ENCODE measurements at places on chromosomes 5 and 9. TPM values are rescaled to one million over a fixed set of nuclear protein-coding genes. Genes with fewer than 3 reads are reported as not detected.

DNA sequence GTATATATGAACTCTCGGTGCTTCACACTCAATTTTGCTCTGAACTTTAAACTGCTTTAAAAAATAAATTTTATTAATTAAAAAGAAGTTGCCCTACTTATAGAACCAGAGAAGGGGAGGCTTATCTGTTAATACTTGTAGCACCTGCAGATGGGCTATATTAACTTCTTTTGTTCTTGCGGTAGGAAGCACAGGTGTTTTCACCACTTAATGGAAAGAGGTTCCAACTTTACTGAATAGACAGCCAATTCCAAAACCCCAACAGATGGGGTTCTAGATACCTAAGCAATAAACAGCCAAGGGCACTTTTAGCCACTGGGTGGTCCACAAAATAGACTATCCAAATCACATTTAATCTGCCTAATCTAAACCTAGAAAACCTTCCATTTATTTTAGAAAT, 65.4 kb downstream of the SSBP2 start:
- no peak for DNase-seq

DNA sequence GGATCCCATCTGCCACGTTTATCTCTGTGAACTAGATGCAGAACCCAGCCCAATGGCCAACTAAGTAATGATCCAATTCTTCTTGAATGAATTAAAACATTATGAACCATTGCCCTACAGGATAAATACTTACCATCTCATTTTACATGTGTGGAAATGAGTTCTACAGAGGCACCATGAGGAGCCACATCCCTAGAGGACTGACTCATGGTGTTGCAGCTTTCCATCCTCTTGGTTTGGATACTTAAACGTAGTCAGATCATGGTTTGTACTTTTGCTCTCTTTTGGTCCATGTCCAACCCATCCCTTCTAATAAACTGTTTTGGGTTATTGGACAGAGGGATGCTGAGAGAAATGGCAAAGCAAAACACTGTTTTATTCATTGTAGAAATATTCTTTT, 484.8 kb downstream of the EBF1 start:
- no peak for DNase-seq

DNA sequence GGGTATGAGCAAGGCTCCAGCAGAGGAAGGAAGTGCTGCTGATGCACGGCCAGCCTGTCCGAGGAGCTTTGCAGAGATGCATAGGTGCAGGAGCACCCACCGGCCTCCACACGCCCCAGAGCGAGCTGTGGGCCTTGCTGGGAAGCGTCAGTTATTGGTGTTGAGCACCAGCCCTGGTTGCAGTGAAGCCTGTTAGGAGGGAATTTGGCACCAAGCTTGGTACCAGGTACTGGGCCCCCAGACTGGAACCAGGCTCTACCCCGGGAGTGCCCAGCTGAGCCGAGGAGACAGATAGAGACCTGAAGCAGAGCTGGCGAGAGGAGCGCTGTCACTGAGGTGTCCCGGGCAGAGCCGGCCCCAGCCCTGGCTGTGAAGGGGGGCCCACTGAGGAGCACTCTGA, 5.2 kb downstream of the TCF7 start:
- DNase-seq, result no peak

DNA sequence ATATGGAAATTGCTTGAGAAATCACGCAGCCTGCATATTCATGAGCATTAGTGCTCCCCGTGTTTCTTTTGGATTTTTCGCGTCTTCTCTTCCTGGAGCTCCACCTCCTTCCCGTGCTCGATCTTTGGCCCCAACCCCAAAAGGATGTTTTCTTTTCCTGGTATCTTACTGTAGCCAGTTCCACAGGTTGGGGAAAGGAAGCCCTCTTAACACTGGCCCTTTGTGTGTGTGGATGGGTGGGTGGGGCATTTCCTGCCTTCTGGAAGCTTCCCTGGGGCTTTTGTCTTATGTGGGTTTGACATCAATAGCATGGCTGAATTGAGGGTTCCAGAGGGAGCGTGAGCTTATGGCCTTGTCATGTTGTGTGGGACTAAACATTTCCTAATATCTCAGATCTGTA, 21.9 kb downstream of the STXBP1 start:
- DNase-seq, result no peak

Gene NRARP
- total RNA-seq, result 3.5 TPM

Gene RMRP
- total RNA-seq, result 3,787 TPM

Gene HRCT1
- 1.8 TPM for total RNA-seq

- no peak for DNase-seq
Observed at GRCh38 chr5:157900644-157901043, 41.7 kb upstream of the CLINT1 start.

Gene FOXI1
- total RNA-seq, result not detected

- DNase-seq, result no peak
Observed at GRCh38 chr5:77031891-77032290, 1.7 kb downstream of the AGGF1 start.

Gene NDUFAF2
- 44.1 TPM for total RNA-seq

GRCh38 chr5:100647461-100648230, 112.5 kb downstream of the FAM174A start:
- no peak for DNase-seq

- no peak for DNase-seq
Observed at GRCh38 chr9:26326563-26326962, 566.0 kb downstream of the CAAP1 start.

Gene PCDHA5
- not detected for total RNA-seq

DNA sequence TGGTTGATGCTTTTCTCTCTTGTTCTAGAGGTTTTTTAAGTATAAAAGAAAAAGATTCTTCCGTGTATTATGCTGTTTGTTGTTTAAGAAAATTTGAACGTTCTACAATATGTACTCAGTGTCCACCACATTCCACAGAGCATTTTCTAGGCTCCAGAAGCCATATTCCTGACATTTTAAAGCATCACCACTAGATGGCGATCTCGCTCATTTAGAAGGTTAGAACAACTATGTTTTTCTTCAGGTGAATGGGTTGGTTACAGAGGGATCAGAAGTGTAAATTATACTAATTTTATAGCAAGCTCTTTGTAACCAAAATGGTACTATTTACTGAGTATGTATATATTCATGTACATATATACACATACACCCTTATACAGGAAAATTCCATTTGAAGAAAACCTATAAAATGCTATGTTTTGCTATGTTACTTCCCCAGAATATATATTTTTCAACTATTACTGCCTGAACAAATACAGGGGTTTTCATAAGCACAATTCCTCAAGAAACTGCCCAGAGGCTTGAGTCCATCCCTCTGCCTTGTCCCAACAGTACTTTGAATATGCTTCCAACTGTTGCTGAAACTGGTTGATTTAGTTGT, 284.3 kb downstream of the CCDC171 start:
- no peak for DNase-seq

GRCh38 chr5:124056991-124057723, 545.2 kb downstream of the CSNK1G3 start:
- DNase-seq, result no peak

Gene SGCD
- total RNA-seq, result 51.5 TPM

GRCh38 chr9:123438821-123439220, 82.8 kb downstream of the CRB2 start:
- DNase-seq, result no peak
